ENCODE measurements at places on chromosomes 5 and 9.

DNA sequence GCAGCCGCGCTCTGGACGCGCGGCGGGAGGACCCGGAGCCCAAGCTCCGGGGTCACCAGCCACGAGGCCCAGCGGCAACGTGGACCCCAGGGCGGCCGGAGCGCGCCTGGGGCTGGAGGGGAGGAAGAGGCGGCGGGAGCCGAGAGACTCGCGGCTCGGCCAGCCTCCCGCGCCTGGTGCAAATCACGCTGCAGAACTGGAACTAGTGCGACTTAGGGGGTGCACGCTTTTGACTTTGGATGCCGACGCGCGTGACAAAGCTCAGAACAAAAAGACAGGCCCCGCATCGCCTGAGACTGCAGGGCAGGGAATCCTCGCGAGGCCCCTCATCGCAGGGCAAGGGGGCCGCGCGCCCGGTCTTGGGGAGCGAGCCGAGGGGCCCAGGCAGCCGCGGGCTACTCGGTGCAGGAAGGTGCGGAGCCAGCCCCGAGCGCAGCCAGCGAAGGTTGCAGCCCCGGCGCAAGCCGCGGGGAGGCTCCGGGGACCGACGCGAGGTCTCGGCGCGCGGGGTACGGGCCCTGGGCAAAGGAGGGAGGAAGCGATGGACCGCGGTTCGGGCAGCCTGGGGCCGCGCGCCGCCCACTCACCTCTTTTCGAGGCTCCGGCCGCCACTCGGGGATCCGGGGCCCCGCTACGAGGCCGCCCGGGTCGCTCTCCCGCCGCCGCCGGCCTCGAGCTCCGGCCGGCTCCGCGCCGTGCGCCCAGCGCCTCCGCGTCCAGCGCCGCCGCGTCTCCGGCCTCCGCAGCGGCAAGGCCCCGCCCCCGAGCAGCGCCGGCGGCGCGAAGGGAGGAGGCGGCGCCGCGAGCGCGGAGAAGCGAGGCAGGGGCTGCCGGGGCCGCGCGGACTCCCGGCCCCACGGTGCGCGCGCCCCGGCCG is at the start of gene GOLM1:
Gene GOLM1 (minus strand): TSS at position 735 of the 877 bp plus-strand sequence. CDS start 20,238 bp downstream, outside the sequence.
- no peak for DNase-seq

DNA sequence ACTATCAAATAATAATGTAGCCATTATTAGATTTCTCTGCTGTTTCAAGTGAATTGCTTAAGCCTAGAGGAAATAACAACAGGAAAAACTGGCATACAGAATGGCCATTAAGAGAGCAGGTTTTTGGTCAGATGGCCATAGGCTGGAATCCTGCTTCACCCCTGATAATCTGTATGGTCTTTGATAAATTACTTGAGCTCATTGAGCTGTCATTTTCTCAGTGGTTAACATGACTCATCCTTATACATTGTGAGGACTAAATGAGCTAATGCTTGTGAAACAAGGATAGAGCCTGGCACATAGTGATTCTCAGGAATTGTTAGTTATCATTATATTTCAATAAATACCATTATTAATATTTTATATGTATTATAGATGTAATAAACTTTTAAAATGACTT is 516.5 kb downstream of the KIF4B start:
- DNase-seq, result no peak

GRCh38 chr5:124627815-124628595 is 118.4 kb downstream of the ZNF608 start:
- no peak for DNase-seq

DNA sequence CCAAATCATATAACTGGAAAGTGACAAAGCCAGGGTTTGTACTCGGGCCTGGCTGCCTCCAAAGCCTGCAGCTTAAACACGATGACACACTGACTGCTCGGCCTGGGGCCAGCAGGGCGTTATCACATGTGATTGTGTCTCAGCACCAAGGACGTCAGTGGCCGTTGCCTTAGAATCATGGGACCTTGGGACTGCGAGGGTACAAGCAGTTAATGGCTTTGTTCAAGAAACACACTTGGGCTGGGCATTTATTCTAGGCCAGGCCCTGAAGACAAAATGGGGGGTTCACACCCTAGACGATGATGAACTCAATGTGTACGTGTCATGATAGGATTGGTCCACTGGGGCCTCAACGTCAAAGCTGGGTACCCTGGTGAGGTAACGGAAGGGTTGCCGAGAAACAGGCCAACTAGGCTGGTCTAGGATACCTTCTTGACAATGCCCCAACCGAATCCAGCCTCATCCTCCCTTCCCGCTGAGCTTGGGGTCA is 13.0 kb downstream of the SH3PXD2B start:
- no peak for DNase-seq

GRCh38 chr9:132837501-132838286 is 40.4 kb downstream of the AK8 start:
- DNase-seq, result no peak

- no peak for DNase-seq
Measured at GRCh38 chr9:129138476-129139232, 27.4 kb downstream of the PTPA start.

GRCh38 chr9:133709015-133709611 is 29.0 kb downstream of the SARDH start:
- DNase-seq, result no peak

GRCh38 chr9:38063363-38063707 is 5.7 kb downstream of the SHB start:
- no peak for DNase-seq

DNA sequence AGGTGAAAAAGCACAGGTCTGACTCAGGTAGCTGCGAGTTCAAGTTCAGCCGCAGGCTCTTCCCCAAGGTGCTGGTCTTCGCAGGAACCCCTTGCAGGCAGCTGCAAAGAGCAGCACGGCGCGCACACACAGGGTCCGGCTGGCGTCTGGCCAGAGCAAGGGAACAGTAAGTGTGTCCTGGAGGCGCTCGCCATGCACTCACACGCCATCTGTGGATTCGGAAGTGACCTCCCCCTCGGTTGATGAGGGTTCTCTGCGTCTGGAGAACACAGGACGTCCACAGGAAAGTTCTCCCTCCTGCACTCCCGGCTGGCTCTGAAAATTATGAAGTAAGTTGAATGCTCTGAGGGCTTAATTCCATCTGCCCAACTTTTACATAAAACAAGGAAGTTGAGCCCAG is 14.0 kb upstream of the EGFL7 start:
- no peak for DNase-seq

Data from GM04503 (cell line).